ENCODE measurements at places on chromosomes 13 and 19.

- DNase-seq, result peak; percentile 57
Observed at GRCh38 chr13:21837841-21838551, 167.1 kb downstream of the FGF9 start.

DNA sequence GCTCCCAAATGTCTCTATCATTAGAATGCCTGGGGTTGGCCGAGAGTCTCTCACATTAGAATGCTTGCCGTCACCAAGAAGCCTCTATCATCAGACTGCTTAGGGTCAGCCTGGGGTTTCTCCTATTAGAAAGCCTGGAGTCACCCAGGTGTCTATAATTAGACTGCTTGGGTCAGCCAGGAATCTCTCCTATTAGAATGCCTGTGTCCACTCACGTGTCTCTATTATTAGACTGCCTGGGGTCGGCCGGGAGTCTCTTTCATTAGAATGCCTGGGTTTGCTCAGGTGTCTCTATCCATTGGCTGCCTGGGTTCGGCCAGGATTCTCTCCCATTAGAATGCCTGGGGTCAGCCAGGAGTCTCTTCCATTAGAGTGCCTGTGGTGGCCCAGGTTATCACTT, 1453.1 kb downstream of the UQCRFS1 start:
- DNase-seq, result no peak

- DNase-seq, result peak; percentile 82
Observed at GRCh38 chr19:33125929-33126388, 6.0 kb upstream of the WDR88 start.

DNA sequence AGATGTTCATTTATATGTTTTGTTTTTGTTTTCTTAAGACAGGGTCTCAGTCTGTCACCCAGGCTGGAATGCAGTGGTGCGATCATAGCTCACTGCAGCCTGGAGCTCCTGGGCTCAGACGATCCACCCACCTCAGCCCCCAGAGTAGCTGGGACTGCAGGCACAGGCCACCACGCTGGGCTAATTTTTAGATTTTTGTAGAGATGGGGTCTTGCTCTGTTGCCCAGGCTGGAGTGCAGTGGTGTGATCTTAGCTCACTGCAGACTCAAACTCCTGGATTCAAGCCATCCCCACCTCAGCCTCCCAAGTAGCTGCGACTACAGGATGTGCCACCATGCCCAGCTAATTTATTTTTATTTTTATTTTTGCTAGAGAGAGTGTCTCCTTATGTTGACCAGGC, 45.7 kb downstream of the NFIC start:
- DNase-seq, result no peak

DNA sequence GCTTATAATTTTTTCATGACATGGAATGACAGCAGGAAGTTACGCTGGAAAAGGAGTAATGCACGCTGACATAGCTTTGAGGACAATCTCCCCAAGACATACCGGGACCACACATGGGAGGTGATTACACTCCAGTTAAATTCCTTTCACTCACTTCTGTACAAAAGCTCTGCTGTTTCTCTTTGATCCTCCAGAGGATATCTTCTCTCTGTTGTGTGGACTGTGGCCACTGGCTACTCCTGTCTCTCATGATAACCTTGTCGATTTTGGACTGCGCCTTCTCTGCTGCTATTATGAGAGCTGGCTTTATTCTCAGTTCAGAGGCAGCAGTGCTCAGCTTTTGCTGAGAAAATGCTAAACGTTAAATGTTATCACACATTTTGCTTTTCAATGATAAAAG, 464.6 kb downstream of the FGF9 start:
- DNase-seq, result no peak

- DNase-seq, result no peak
Observed at GRCh38 chr19:55224038-55224665, 4.4 kb downstream of the TMEM86B start.

GRCh38 chr19:5893907-5894703, 9.5 kb downstream of the NDUFA11 start:
- no peak for DNase-seq

DNA sequence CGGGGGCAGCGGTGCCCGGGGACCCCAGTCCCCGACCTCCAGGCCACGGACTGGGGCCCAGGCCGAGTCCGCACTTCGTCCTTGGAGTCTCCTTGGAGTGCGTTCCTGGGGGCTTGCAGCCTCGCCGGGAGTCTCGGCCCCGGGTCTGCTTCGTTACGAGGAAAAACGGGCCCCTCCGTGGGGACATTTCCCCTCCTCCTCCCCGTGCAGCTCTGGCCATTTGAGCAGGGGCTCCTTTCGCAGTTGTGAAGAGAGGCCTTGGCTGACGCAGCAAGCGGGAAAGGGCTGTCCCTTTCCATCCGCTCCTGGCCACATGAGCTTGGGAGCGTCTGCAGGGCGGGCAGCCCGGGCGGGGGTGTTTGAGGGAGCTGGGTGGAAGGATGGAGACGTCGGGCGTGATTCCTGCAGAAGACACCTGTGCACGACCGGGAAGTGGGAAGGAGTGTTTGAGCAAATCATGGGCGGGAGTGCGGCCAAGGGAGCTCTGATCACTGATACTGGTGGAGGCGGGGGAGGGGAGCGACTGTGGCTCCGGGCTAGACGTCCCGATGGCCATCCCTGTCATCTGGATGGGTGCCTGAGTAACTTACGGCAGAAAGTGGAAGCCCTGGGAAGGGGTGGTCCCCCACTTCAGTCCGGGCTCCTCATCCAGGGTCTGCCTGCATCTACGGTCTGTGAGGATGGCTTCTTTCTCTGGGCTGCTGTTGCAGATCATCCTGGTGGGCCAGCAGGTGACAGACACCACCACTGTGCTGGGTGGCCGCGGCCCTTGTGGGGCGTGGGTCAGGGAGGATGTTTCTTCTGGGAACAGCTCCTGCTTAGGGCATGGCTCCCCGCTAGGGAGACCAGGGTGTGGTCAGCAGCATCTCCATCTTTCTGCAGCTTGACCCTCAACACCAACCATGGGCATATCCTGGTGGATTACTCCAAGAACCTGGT, 736 bp downstream of the GPI start:
- DNase-seq, result peak; percentile 47

- peak; percentile 78 for DNase-seq
Observed at GRCh38 chr19:37988758-37989635, 82.0 kb downstream of the SIPA1L3 start.

DNA sequence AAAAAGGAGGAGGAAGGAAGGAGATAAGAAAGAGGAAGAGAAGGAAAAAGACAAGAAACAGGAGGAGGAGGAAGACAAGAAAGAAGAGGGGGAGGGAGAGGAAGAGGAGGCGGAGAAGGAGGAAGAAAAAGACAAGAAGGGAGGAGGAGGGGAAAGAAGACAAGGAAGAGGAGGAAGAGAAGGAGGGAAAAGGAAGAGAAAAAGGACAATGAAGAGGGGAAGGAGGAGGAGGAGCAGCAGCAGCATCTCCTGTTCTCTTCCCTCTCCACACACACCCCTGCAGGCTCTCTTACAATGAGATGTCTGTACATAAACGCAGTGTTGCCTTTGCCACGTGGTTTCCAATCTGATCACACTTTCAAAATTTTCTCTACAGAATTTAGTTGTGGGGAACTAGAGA, 66.6 kb downstream of the RUBCNL start:
- no peak for DNase-seq

- no peak for DNase-seq
Observed at GRCh38 chr19:371501-372168, 27.0 kb upstream of the MIER2 start.

GRCh38 chr13:96492766-96493165, 402.9 kb downstream of the HS6ST3 start:
- DNase-seq, result no peak

- no peak for DNase-seq
Observed at GRCh38 chr19:519449-519865, 12.1 kb upstream of the CDC34 start.

GRCh38 chr19:58328999-58329398, 2.2 kb downstream of the ZSCAN22 start:
- peak; percentile 83 for DNase-seq

DNA sequence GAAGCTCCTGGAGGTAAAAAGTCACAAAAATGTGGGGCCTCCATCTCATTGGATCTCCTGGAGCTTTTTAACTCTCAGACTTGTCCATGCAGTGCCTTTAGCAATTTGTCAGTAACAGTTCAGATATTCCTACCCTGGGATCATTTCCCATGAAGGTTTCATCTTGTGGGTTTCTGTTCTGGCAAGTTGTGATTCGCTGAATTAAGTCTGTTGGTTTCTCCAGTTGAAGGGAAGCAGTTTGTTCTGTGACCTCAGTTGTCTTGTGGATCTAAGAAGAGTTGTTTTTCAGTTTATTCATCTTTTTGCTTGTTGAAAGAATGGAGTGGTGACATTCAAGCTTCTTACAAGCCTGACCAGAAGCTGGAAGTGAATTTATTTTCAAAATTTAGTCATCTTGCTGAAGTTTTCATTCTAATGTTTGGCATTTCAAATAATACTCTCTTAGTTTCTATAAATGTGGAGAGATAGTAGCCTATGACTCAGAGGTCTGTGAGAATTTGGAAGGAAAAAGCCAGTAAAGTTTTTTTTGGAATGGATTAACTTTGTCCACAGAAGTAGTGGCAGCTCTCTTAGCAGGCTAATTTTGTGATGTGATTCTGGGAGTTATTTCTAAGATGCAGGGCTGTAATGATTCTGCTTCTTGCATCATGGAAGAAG, 120.1 kb upstream of the CSNK1A1L start:
- no peak for DNase-seq

- DNase-seq, result peak; percentile 21
Observed at GRCh38 chr19:37537391-37537947, 30.7 kb downstream of the ZNF793 start.

- no peak for DNase-seq
Observed at GRCh38 chr13:111117961-111118360, 2.9 kb downstream of the ARHGEF7 start.

DNA sequence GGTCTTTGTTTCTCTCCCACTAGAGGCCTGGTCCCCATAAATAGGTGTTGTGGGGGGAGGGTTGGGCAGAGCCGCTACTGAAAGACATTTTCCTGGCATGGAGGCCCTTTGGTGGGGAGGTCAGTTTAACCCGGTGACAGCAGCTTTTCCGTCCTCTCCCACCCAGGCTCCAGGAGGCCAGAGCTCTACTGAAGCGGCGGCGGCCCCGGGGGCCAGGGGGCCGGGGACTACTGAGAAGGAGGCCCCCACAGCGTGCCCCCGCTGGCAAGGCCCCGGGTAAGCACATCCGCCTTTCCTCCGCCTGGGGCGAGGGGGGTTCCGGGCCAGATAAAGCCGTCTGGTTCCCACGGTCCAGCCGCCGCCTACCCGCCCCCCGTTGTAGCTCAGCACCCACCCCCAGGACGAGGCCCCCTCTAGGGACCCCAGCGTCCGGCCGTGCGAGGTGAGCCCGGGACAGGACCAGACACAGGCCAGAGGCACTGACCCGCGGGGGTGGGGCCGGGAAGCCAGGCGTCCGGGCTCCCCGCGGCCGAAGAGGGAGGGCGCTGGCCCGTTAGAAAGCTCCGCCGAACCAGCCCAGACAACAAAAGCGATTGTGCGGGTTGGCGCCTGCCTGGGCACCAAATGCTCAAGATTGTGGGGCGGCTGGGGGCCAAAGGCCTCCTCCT, 1.1 kb upstream of the LTBP4 start:
- no peak for DNase-seq

DNA sequence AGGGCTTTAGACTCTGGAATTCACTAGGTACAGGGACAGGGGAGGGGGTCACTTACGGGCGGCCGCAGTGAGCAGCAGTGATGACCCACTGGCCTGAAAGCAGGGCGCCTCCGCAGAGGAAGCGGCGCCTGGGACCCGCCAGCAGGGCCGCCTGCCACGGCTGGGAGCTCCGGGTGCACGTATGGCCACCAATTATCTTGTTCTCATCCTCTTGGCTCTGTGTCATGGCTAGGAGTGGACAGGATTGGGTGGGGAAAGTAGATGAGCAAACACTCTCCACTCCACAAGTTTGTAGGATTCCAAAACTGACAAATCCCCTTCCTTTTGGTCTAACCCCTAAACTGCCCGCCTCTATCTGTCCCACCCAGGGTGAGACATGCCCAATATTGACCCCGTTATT, 1.2 kb downstream of the KLK14 start:
- no peak for DNase-seq

DNA sequence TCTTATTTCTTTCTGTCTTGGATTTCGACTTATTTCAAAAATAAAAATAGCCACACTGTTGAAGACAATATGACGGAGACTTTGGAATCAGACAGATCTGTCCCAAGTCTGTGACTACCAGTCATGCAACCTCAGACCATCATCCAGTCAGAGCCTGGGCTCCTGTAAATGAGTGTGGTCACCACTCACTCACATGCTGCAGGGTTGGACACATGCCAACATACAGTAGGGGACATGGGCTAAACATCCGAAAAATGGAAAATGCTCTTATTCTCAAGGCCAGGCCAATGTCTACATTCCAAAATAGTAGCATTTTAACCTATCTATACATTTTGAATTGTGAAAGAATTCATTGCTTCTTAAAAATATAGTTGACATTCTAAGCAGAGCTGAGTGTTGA, 75.5 kb upstream of the EDNRB start:
- DNase-seq, result no peak

- no peak for DNase-seq
Observed at GRCh38 chr19:34044021-34044420, 128.3 kb upstream of the LSM14A start.

DNA sequence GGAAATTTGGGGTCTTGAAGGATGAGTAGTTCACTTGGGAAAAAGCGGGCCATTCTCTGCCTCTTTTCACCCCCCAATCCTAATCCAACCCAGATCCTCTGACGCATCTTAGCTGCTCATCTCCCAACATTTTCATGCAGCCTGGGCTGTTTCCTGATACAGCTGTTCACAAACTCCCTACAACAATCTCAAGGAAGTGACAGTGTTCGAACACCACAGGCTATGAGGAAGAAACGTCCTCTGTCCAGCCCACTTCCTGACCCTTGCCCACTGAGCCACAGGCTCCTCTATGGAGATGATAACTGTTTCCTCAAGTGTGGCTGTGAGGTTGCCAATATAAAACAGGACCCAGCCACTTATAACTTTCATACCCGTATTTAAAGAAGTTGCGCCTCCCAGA, 16.2 kb downstream of the LMTK3 start:
- no peak for DNase-seq

GRCh38 chr13:24053519-24054251, 106.8 kb upstream of the SPATA13 start:
- peak; percentile 90 for DNase-seq

DNA sequence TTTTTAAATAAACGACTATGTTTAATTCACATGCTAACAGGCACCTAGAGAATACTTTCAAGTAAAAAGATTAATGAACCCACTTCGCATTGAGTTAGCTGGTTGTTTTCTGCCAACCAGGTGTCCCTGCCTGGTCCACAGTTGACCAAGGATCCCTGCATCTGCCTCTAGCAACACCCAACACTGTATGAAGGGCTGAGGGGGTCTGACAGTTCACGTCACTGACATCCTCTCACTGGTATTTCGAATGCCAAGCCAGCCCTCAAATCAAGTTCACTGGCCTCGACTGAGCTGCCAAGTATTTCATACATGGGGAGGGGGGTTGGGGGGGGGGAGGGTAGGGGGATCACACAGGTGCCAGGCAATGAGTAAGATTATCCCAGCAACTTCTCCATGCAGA, 25.4 kb downstream of the SLC25A30 start:
- DNase-seq, result no peak
